PC-9 (cell line): ENCODE measurements at places on chromosomes 2 and 18.

GRCh38 chr2:221095356-221095755, 476.7 kb downstream of the EPHA4 start:
- DNase-seq = no peak

DNA sequence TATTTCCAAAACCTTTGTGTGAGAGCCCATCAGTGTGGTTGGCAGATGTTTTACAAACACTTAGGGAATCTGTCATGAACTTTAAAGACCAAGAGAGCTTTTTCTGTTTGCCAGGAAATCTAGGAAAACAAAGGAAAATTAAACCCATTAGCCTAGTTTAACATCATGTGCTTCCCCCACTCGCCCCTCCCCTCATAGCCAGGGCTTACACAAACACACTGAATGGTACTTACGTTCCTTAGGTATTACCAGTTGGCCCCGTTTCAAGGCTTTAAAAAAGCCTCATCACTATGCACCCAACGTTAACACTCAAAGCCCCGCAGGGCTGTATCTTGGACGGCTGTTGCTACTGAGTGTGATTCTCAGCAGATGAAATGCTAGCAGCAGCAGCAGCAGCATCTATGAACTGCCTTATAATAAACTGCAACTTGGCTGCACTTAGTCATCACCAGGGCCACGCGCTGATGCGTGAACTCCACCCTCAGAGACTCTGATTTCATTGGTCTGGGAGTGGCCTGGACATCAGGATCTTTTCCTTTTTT, 20.1 kb upstream of the TTC39C start:
- peak; percentile 40 for DNase-seq

DNA sequence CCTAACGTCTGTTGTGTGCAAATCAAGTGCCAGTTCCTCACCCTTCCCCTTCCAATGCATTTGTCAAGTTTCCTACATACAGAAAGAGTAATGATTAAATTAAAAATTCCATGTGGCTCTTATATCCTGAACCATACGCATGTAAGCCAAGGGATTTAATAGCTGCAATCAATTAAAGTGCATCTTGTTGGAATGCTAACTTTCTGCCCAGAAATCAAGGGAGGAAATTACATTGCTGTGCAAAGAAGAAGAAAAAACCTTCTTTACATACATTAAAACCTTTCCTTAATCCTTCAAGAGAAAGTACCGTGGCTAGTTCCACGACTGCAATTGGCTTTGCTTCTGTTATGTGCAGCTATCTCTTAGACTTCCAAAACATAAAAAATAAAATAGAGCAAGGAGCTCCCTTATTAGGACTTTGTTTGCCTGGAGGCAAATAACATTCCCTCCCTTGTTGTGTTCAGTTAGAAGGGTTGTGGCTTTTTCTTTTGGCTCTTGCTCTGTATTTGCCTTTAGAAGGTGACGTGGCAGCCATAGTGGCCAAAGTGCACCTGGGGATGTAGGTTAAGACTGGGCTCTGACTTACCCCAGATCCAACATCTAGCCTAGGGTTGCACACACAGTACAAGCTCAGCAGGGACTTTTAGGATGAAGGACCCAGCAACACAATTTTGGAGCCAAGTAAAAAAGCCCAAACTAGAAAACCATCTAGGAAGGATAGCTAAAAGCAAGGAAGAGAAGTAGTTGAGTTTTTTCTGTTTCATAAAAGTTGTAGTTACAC, 158.3 kb downstream of the ANTXR1 start:
- DNase-seq = no peak

DNA sequence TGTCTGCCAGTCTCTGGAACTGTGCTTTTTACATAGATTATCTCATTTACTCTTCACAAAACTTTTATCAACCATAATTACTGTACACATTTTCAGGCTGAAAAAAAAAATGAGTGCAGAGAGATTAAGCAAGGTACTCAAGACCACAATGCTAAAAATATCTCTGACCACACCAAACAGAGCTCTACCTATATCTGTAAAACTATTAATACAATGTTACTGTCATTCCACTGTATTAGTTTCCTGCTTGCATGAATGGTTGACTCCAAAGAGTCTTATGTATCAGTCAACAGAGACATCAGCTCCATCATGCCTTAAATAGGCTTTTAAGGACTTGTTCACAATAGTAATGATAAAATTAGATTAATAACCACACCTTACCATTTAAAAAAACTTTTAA, 134.7 kb upstream of the CCDC150 start:
- no peak for DNase-seq

GRCh38 chr2:129334128-129334527, 645.3 kb upstream of the RAB6C start:
- no peak for DNase-seq

GRCh38 chr2:164952057-164952702, 3.1 kb downstream of the SLC38A11 start:
- no peak for DNase-seq

- no peak for DNase-seq
Observed at GRCh38 chr18:63298400-63299365, 20.9 kb downstream of the BCL2 start.

DNA sequence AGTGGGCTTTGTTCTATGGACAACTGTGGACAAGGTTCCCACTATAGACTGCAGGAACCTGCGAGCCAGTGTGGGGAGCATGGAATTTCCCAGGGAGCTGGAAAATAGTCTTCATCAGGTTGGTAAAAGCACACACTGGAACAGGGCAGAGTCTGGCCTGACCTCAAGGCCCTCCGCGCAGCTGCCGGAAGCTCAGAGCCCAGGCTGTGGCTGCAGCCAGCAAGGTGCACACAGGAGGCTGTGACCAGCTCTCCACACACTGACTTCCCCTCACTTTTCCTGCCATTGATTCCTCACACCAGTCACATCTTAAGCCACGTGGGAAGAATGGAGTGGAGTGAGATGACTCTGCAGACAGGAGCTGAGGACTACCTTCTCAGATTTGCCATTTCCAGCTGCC, 19.1 kb downstream of the MAL start:
- no peak for DNase-seq

- peak; percentile 64 for DNase-seq
Observed at GRCh38 chr2:110869472-110870446, 137.4 kb downstream of the ACOXL start.

DNA sequence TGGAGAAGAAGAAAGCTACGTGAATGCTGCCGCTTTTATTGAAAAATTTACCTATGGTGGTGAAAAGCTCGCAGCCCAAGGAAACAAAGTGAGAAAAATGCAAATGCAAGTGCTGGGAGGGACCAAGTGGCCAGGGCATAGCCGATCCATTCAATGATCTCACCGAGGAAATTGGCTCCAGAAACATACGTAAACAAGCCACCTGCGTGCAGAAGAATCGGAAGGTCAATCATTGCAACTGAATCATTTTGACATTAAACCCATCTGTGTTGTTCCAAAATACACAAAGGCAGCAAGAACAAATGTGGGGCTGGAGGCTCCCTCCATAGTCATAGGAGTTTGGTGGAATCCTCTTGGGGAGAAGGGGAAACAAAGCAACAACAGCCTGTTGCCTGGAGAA, 51.5 kb downstream of the SRD5A2 start:
- no peak for DNase-seq

DNA sequence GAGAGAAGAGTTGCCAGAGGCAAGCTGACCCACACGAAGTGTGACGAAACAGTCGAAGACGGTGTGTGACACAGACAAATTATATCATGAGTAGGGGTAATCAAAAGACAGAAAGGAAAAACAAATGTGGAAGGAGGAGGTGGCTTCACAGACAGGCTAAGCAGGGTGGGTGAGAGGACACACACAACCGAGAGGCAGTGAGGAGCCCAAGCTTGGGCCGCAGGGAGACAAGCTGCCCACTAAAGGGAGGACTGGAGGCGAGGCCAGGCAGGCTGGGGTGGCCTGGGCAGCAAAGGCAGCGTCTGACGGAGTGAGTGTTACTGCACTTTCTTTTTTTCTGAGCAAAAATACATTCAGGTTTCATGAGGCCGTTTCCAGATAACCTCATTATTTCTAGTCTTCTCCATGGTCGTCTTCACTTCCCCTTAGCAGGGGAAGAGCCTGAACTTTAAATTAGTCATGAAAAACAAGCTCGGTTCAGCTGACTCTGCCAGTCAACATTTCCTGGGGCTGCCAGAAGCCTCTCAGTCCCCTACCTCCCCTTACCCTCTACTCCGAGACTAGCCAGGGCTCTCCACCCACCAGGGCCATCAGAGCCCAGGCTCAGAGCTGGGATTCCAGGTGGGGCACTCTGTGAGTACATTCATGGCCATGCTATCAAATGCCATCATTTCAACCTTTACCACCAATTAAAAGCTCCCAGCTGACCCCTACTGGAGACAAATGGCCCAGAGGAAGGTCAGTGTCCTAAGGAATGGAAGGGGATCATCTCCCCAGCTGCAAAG, 13.8 kb upstream of the ZFP36L2 start:
- DNase-seq = no peak

- DNase-seq = no peak
Observed at GRCh38 chr18:42032447-42032846, 77.4 kb downstream of the PIK3C3 start.
